ENCODE measurements at places on chromosomes 16 and 17.

DNA sequence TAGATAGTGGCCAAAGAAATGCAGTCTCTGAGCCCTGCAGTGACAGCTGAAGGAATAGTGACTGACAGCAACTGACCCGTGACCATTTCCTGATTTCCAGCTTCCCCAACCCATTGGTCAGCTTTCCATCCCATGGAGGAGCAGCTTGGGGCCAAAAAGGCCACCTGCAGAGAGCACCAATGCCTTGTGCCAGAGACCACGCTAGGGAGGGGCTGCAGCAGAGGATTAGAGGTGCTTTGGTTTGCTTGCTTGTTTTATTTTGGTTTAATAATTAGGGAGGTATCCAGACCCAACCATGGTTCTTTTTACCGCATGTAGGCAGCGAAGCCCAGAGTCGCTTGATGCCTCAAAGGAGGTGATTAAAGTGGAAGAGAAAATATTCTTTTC lies 61.3 kb upstream of the SIAH1 start:
- DNase-seq: no peak

DNA sequence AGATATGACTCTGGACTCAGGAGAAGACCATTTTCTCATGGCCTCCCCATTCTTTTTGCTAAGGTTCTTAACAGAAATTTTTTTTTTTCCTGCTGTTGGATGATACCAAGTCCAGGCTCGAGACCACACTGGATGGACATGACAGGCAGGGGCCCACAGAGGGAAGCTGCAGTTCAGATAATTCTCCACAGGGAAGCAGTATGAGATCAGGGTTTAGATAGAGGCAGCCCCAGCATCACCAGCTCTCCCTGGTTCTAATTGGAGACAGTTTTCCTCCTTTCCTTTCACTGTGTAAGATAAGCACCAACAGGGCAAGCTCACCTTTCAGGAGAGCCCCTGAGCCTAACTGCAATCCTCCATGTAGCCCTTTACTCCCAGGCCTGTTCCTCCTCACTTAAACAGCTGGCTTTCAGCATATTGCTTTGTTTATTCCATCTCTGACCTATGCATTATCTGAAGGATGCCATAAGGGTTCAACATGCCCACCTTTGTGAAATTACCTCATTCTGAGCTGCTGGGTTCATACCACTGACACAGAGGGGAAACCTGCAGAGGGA lies 108.1 kb downstream of the SNX11 start:
- DNase-seq: no peak

DNA sequence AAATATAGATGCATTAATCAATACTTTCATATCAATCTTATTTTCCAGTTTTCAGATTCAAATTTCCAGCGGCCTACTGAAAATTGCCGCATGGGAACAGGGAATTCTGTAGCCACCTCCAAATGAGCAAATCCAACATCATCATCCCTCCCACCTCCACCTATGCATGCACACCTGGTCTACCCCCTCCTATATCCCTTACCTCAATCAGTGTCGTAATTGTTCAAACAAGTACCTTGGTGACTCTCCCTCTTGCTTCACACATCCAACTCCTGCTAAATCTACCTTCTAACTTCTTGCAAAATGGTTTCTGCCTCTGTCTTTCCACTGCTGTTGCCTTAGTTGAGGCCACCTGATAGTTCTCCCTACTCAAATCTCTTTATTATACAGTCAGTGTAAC lies 160.1 kb downstream of the SOX9 start:
- no peak for DNase-seq

GRCh38 chr16:84689111-84689510 lies 10.7 kb upstream of the USP10 start:
- no peak for DNase-seq

GRCh38 chr16:48462106-48462740 lies 77.0 kb upstream of the SIAH1 start:
- DNase-seq: no peak

DNA sequence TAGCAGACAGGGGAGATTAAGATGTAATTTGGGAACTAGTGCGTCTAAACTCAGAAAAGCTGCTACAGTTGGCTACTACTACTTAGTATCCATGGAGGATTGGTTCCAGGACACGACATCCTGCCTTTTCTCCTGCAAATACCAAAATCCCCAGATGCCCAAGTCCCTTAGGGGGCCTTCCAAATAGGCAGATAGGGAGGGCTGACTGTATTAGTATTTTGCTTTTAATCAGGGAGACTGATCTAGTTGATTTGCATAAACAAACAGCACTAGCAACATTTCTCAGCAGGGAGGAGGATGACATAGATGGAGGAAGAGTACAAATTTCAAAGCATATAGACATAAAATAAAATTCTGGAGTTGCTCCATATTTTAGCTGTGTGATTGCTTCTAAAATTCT lies 621.6 kb upstream of the GOT2 start:
- DNase-seq: no peak

DNA sequence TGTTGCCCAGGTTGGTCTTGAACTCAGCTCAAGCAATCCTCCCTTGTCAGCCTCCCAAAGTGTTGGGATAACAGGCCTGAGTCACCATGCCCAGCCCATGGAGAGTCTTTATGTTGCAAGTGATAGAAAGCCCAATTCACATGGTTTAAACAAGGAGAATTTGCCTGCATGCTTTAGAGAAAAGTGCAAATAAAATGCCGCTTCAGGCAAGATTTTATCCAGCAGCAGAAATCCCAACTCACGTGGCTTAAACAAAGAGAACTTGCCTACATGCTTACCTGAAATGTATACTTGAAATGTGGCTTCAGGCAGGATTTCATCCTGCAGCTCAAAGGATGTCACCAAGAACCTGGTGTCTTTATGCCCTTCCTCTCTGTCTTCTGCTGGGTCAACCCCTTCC lies 28.8 kb upstream of the XYLT2 start:
- no peak for DNase-seq

DNA sequence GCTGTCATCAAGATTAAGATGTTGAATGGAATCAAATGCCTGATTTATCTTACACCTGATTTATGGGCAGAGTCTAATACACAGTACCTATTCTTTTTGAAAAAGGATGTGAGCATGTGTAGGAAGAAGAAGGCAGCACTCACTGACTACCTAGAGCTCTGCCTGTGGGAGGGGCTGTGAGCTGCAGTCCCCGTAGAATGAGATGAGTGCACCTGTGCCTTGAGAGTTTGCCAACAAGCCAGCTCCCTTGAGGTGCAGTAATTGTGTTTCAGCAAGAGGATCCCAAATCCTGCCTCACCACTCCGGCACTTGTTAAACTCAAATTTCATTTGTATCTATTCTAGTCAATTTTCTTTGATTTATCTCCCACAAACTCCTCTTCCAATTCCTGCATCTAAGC lies 46.0 kb downstream of the CDH11 start:
- DNase-seq: no peak
